ENCODE measurements at places on chromosomes 5 and 9. TPM values are rescaled to one million over a fixed set of nuclear protein-coding genes. Genes with fewer than 3 reads are reported as not detected.

Gene DAPK1
- 67.4 TPM for total RNA-seq

Gene HSPB3
- 0.47 TPM for total RNA-seq

Gene RMRP
- 159,856 TPM for total RNA-seq

Gene FOXD4L5
- total RNA-seq = 0.47 TPM

Gene ENTPD2
- 0.16 TPM for total RNA-seq

Gene CCNJL
- total RNA-seq = 0.78 TPM

Gene TMEM174
- not detected for total RNA-seq

Gene DBH
- not detected for total RNA-seq

Gene TMEM215
- total RNA-seq = 1.1 TPM

- DNase-seq = no peak
Observed at GRCh38 chr9:130703501-130703900, 9.9 kb downstream of the EXOSC2 start.

- DNase-seq = no peak
Observed at GRCh38 chr5:149961957-149962409, 1.4 kb downstream of the SLC26A2 start.

DNA sequence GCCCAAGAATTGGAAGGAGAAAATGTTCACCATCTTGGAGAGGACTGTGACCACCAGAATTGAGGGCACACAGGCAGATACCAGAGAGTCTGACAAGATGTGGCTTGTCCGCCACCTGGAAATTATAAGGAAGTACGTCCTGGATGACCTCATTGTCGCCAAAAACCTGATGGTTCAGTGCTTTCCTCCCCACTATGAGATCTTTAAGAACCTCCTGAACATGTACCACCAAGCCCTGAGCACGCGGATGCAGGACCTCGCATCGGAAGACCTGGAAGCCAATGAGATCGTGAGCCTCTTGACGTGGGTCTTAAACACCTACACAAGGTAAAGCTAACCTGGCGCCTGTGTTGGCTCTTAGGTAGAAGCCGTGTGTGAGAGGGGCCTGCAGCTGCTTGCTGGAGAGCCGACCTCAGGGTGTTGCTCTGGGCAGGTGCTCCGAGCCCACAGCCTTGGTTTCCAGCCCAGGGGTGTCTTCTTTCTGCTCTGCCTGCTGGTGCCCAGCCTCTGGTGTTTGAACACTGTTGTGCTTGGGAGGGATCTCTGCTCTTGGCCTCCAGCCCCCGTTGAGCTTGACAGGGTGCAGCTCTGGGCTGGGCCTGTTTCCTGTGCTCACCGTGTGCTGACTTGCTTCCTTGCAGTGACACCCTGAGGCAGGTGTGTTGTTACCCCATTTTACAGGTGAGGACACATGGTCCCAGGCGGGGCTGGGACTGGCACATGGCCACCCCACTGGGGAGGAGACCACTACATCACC lies 10.9 kb downstream of the EXOC3 start:
- DNase-seq = no peak

- no peak for DNase-seq
Observed at GRCh38 chr9:119781886-119782285, 412.7 kb upstream of the BRINP1 start.

GRCh38 chr5:17019324-17019723 lies 83.2 kb upstream of the MYO10 start:
- no peak for DNase-seq

- DNase-seq = no peak
Observed at GRCh38 chr5:171315386-171315891, 6.4 kb downstream of the TLX3 start.
